CD4-positive, alpha-beta memory T cell (primary cell): ENCODE measurements at places on chromosomes 3 and 15. TPM values are rescaled to one million over a fixed set of nuclear protein-coding genes. Genes with fewer than 3 reads are reported as not detected.

The MESP1 gene
- 0.53 TPM for total RNA-seq

The SLC28A2 gene
- not detected for total RNA-seq

The CRYGS gene
- total RNA-seq: 12.6 TPM

The HYAL1 gene
- 0.50 TPM for total RNA-seq

The EFCC1 gene
- not detected for total RNA-seq

The IL17RB gene
- total RNA-seq: 0.64 TPM

The CCK gene
- total RNA-seq: not detected

The GOLGA6A gene
- total RNA-seq: 0.20 TPM

DNA sequence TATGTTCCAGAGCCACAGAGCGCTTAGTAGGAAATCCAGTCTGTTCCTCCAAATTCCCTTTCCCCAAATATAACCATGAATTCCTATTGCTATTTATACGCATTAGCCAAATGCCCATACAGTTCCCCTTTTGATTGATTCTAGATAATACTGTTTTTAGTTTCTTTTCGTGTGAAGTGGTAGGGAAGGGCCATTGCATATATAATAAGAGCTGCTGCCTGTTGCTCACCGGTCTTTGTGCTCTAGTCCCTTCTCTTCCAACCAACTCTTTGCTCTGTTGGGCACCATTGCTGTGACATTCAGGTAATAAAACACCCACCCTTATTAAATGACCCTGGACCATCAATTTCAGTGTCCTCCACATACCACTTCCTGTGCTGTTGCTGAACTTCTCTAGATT, 379.9 kb upstream of the KCNMB2 start:
- no peaks in the 10 kb centered on the region for H3K36me3 ChIP-seq
- H3K27me3 ChIP-seq: no peaks in the 10 kb centered on the region
- H3K4me1 ChIP-seq: no peaks in the 10 kb centered on the region
- no peak for DNase-seq
- H3K4me3 ChIP-seq: no peak overlapping the region

DNA sequence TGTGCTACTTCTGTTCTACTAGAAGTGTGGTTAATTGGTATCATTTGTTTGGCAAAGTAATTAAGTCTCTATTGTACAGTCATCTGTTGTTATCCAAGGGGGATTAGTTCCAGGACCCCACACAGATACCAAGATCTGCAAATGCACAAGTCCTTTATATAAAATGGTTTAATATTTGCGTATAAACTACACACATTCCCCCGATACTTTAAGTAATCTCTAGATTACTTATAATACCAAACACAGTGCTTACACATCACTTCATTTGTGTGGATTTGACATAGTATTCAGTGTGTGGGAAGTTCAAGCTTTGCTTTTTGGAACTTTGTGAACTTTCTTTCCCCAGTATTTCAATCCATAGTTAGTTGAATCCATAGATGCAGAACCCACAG, 50.5 kb upstream of the ABI3BP start:
- H3K36me3 ChIP-seq: no peaks in the 10 kb centered on the region
- H3K4me3 ChIP-seq: no peak overlapping the region
- no peak for DNase-seq
- no peak overlapping the region for H3K27ac ChIP-seq

DNA sequence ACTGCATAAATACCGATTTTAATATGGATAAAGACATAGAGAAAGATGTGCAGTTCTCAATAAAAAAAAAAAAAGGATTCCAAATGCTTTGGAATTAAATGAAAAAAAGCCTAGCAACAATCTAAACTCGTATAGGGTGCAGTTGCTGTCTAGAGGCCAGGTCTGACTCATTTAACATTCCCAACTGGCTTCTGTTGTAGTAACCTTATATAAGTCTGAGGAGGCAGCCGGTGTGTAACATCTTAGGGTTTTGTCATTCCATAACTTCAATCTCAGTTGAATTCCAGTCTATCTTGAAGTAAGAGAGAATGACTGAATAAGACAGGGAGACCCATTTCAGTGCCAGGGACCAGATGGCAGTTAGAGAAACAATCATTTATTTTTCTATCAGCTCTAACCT, 6.5 kb downstream of the PDCD10 start:
- no peaks in the 10 kb centered on the region for H3K27me3 ChIP-seq
- H3K27ac ChIP-seq: no peak overlapping the region
- peaks cover 6% of the 10 kb centered on the region for H3K36me3 ChIP-seq

DNA sequence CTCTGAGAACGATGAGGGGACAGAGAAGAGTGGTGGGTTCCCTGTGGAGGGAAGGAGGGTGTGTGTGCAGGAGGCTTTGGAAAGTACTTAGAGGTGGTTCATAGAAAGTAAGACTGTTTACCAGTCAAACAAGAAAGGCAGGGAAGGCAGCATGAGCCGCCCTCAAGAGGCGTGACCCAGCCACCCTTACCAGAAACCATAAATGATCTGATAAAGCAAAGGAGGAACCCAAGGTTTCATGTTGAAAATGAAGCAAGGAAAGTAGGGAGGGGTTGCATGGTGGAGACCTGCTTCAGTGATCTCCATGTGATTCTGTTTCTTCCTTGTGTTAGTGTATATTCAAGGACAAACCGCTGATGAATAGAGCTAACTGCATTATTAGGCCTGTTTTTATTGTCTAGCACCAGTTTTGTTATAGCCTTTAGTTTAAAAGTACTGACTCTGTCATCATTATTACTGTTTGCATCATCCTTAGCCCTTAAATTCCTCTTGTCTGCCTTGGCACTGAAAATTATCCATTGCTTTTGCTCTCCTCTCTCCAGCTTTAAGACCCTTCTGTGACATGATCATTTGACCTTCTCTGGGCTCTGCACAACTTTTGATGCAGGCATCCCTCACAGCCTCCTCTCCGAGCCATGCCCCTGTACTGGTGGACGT, 96.1 kb downstream of the STAC start:
- H3K4me3 ChIP-seq: no peak overlapping the region
- no peak overlapping the region for H3K27ac ChIP-seq
- no peaks in the 10 kb centered on the region for H3K4me1 ChIP-seq

DNA sequence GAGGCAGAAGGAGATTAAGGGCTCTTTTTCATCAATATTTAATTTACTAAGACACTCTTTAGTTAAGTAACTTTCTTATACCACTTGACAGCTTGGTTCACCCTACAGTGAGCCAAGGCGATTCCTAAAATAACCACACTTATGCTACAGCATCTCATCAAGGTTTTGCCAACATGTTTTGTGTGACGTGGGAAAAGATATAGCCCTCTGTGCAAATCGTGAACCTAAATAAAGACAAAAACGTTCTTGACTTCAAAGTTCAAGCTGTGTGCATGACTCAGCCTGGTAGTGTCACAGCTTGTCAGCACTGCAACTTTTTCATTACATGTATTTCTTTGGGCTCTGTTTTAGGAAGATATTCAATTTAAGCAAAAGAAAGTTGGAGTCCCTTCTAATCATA, 297.0 kb upstream of the EPHA3 start:
- H3K4me1 ChIP-seq: no peaks in the 10 kb centered on the region
- no peak overlapping the region for H3K27ac ChIP-seq
- H3K27me3 ChIP-seq: no peaks in the 10 kb centered on the region
- no peak overlapping the region for H3K4me3 ChIP-seq

GRCh38 chr15:77858792-77859490, 218.6 kb downstream of the TBC1D2B start:
- H3K4me1 ChIP-seq: no peaks in the 10 kb centered on the region
- DNase-seq: no peak
- no peak overlapping the region for H3K4me3 ChIP-seq
- no peaks in the 10 kb centered on the region for H3K27me3 ChIP-seq
- H3K27ac ChIP-seq: no peak overlapping the region

DNA sequence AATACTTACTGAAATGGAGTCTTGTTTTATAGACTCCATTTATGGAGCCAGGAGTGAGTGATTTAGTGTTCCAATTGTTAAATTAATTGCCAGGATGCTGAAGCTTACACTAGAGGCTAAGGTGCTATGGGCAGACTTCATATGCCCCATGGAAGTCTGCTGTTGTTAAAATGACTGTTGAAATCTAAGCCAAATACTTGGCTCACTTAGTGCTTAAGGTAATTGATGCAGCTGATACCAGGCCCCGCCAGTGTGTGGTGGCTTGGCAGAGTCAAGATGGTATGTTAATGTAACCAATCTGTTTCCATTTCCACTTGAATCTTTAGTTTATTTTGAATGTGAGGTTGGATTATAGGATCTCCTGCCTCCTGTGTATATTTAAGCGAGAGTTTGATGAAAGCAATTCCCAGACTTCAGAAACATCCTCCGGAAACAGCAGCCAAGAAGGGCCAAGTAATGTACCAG, 187.1 kb downstream of the ITPR1 start:
- no peaks in the 10 kb centered on the region for H3K27me3 ChIP-seq
- no peak overlapping the region for H3K4me3 ChIP-seq
- H3K27ac ChIP-seq: no peak overlapping the region
- H3K4me1 ChIP-seq: no peaks in the 10 kb centered on the region

DNA sequence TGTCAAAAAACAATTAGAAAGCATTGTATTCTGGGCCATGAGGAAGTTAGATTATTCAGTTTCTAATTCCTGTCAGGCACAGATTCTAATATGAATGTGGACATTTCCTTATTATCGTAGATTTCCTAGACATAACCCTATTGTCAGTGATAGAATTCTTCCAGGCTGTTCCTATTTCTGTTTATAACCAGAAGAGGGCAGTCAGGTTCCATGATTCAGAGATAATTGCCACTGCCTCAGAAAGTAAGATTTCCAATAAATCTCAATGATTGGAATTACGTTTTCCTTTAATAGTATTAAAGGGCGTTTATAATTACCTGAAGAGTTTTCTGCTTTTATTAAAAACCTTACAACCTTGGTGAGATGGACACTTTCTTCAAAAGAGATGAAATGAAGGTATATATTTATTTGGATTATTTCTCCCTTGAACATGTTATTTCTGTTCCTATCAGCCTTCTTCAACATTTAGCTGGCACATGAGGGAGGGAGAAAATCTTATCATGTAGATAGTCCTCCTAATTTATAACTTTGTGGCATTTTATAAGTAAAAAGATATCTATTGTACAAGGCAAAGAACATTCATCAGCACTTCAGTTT, 439.2 kb downstream of the MCTP2 start:
- DNase-seq: no peak
- no peaks in the 10 kb centered on the region for H3K36me3 ChIP-seq
- no peaks in the 10 kb centered on the region for H3K27me3 ChIP-seq
- H3K4me3 ChIP-seq: no peak overlapping the region
- H3K27ac ChIP-seq: no peak overlapping the region

- H3K36me3 ChIP-seq: no peaks in the 10 kb centered on the region
- no peak for DNase-seq
- H3K27me3 ChIP-seq: no peaks in the 10 kb centered on the region
- no peak overlapping the region for H3K4me3 ChIP-seq
- no peaks in the 10 kb centered on the region for H3K4me1 ChIP-seq
These were observed 127.1 kb upstream of the ANKRD28 start for GRCh38 chr3:15924914-15925313.

- H3K36me3 ChIP-seq: no peaks in the 10 kb centered on the region
- no peak overlapping the region for H3K4me3 ChIP-seq
- no peaks in the 10 kb centered on the region for H3K27me3 ChIP-seq
- DNase-seq: no peak
- no peak overlapping the region for H3K27ac ChIP-seq
These were observed 219.3 kb upstream of the TMCO5A start for GRCh38 chr15:37715101-37715500.

- no peaks in the 10 kb centered on the region for H3K4me1 ChIP-seq
- H3K36me3 ChIP-seq: no peaks in the 10 kb centered on the region
- no peak overlapping the region for H3K4me3 ChIP-seq
- H3K27me3 ChIP-seq: no peaks in the 10 kb centered on the region
These were observed 625.5 kb downstream of the NAALADL2 start for GRCh38 chr3:175484666-175485065.

DNA sequence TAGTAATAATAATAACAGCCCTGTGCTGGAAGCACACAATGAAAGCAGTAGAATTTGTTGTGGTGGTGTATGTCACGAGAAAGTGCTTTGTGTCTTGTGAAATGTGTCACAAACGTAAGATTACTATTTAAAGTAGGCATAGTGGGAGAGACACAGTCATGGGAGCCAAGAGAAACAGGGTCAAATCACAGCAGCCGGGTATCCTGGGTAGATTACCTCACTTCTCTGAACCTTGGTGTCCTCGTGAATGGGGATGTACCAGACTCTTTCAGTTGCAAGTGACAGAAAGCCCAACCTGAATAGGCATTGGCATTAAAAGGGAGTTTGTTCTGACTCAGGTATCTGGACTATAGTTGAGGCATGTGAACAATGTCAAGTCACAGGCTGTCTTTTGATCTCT, 29.1 kb upstream of the SRGAP3 start:
- H3K4me3 ChIP-seq: no peak overlapping the region
- no peaks in the 10 kb centered on the region for H3K4me1 ChIP-seq
- H3K27ac ChIP-seq: no peak overlapping the region
- no peak for DNase-seq
- no peaks in the 10 kb centered on the region for H3K36me3 ChIP-seq

DNA sequence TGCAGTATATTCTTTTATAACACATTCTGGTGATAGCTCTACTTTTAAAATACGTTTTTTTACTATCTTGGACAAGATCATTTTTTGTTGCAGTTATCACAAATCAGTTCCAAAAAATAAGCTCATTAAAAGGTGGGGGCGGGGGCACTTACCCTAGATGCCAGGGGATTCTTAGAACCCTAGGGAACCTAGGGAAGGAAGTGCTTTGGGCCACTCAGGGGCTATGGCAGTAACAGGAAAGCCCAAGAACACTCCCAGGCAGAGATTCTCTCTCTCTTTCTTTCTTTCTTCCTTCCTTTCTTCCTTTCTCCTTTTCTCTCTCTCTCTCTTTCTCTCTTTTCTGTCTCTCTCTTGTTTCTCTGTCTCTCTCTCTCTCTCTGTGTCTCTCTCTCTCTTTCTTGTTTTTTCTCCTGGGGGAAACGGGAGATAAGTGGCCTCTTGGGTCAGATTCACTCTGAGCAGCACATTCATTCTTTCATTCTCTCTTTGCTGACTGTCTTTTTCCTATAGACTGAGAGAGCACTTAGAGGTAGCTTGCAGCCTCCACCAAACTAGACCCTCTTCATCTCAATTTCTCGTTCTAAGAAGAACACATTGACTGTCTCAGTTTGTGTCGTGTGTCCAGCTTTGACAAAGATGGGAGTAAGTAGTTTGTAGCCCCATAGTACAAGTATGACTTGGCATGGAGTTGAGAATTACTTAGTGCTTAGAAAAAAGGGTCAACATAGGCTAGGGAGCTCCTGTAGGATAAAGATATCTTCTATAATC, 16.6 kb downstream of the SCAANT1 start:
- peaks cover 22% of the 10 kb centered on the region for H3K4me1 ChIP-seq
- H3K4me3 ChIP-seq: no peak overlapping the region
- peaks cover 8% of the 10 kb centered on the region for H3K36me3 ChIP-seq
- DNase-seq: no peak
- H3K27ac ChIP-seq: no peak overlapping the region

GRCh38 chr15:38408576-38408975, 45.4 kb upstream of the FAM98B start:
- no peak overlapping the region for H3K4me3 ChIP-seq
- H3K4me1 ChIP-seq: no peaks in the 10 kb centered on the region
- H3K36me3 ChIP-seq: no peaks in the 10 kb centered on the region
- no peak for DNase-seq
- no peak overlapping the region for H3K27ac ChIP-seq

GRCh38 chr3:45666757-45667431, 22.3 kb upstream of the SACM1L start:
- H3K27ac ChIP-seq: no peak overlapping the region
- no peaks in the 10 kb centered on the region for H3K27me3 ChIP-seq
- H3K36me3 ChIP-seq: peaks cover 8% of the 10 kb centered on the region
